ENCODE measurements at places on chromosomes 3 and 15. TPM values are rescaled to one million over a fixed set of nuclear protein-coding genes. Genes with fewer than 3 reads are reported as not detected.
A peak's percentile ranks its signal among the peaks of the same experiment; 100 is the strongest.

- H3K4me1 ChIP-seq: no peaks in the 10 kb centered on the region
- H3K27ac ChIP-seq: no peak overlapping the region
- H3K4me3 ChIP-seq: no peak overlapping the region
- H3K36me3 ChIP-seq: no peaks in the 10 kb centered on the region
- no peak for DNase-seq
These were observed 50.4 kb downstream of the CCNL1 start for GRCh38 chr3:157109267-157110141.

DNA sequence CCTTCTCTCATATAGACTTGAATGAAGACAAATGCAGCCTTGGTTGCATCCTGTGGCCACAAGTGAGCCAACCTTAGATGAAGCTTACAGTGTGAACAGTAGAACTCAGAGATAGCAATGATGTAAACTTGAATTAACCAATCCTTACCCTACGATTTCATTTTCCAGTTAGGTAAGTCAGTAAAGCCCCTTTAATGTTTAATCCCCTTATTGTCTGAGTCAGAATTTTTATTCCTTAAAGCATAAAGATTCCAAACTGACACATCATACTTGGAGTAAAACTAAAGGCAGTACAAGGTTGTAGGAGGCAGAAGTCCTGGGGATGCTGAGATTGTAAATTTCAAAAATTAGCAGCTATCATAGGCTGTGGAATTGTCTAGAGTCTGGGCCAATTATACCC is 507.8 kb upstream of the DPH6 start:
- H3K4me3 ChIP-seq: no peak overlapping the region
- no peaks in the 10 kb centered on the region for H3K27me3 ChIP-seq
- no peaks in the 10 kb centered on the region for H3K36me3 ChIP-seq
- no peak overlapping the region for H3K27ac ChIP-seq

Gene ACKR2
- total RNA-seq: 0.09 TPM

Gene LRRC3B
- 3.1 TPM for total RNA-seq

GRCh38 chr3:111071257-111072030 is at the start of gene NECTIN3:
NECTIN3 (plus strand) TSS chr3:111071816; CDS start chr3:111072018, 202 bp downstream.
- peak within 1 kb of the TSS; percentile 99 for H3K4me3 ChIP-seq
- H3K27ac ChIP-seq: peak within 1 kb of the TSS; percentile 75
- peaks cover under 1% of the 10 kb centered on the region for H3K4me1 ChIP-seq
- no peaks in the 10 kb centered on the region for H3K27me3 ChIP-seq
- H3K36me3 ChIP-seq: no peaks in the 10 kb centered on the region
- no peak for DNase-seq

Gene GOLGA6A
- 3.3 TPM for total RNA-seq

GRCh38 chr15:59329091-59329490 is 43.6 kb downstream of the MYO1E start:
- no peak overlapping the region for H3K27ac ChIP-seq
- DNase-seq: no peak
- H3K27me3 ChIP-seq: no peaks in the 10 kb centered on the region
- no peaks in the 10 kb centered on the region for H3K36me3 ChIP-seq
- no peak overlapping the region for H3K4me3 ChIP-seq

Gene MIX23
- total RNA-seq: 90.1 TPM

- peaks cover 13% of the 10 kb centered on the region for H3K4me1 ChIP-seq
- DNase-seq: peak; percentile 23
- H3K27ac ChIP-seq: no peak overlapping the region
- H3K36me3 ChIP-seq: no peaks in the 10 kb centered on the region
- peak overlapping the region; percentile 50 for H3K4me3 ChIP-seq
These were observed 51.8 kb upstream of the DGKG start for GRCh38 chr3:186413615-186414415.

Gene CPEB1
- total RNA-seq: 4.0 TPM

- H3K27ac ChIP-seq: no peak overlapping the region
- H3K4me1 ChIP-seq: peaks cover 4% of the 10 kb centered on the region
- DNase-seq: no peak
- H3K4me3 ChIP-seq: no peak overlapping the region
These were observed 19.4 kb downstream of the TPM1 start for GRCh38 chr15:63061975-63062374.

- no peak overlapping the region for H3K27ac ChIP-seq
- peaks cover 11% of the 10 kb centered on the region for H3K4me1 ChIP-seq
- no peaks in the 10 kb centered on the region for H3K27me3 ChIP-seq
- H3K36me3 ChIP-seq: no peaks in the 10 kb centered on the region
- no peak overlapping the region for H3K4me3 ChIP-seq
These were observed 61.2 kb downstream of the CD200 start for GRCh38 chr3:112394003-112394640.

Gene MTHFS
- total RNA-seq: 36.2 TPM

- no peak overlapping the region for H3K27ac ChIP-seq
- DNase-seq: no peak
- H3K4me1 ChIP-seq: no peaks in the 10 kb centered on the region
- H3K36me3 ChIP-seq: no peaks in the 10 kb centered on the region
- H3K27me3 ChIP-seq: no peaks in the 10 kb centered on the region
These were observed 104.8 kb downstream of the PLCH1 start for GRCh38 chr3:155640098-155640497.

GRCh38 chr3:159210336-159210735 is 408.5 kb downstream of the MFSD1 start:
- no peak overlapping the region for H3K27ac ChIP-seq
- H3K4me3 ChIP-seq: no peak overlapping the region
- DNase-seq: no peak

Gene TM4SF4
- not detected for total RNA-seq

DNA sequence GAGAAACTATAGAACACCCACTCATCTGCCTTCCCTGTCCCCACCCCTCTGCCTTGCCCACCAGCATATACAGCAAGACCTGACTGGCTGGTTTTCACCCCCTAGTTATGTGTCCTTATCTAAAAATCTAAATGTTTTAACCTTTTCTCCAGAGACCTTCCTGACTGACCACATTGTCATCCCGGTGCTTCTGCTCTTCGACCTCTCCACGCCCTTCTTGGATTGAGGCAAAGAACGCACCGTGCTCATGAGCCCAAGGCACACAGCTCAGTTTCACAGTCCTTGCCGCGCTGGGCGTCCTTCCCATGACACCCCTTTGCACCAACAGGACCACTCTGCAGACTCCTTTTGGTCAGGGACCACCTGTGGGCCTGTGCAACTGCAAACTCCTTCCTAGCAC is 62.7 kb downstream of the B3GNT5 start:
- no peak overlapping the region for H3K27ac ChIP-seq
- no peak for DNase-seq
- no peaks in the 10 kb centered on the region for H3K27me3 ChIP-seq
- H3K4me1 ChIP-seq: no peaks in the 10 kb centered on the region
- no peaks in the 10 kb centered on the region for H3K36me3 ChIP-seq
- no peak overlapping the region for H3K4me3 ChIP-seq

Gene ERICH6
- not detected for total RNA-seq

DNA sequence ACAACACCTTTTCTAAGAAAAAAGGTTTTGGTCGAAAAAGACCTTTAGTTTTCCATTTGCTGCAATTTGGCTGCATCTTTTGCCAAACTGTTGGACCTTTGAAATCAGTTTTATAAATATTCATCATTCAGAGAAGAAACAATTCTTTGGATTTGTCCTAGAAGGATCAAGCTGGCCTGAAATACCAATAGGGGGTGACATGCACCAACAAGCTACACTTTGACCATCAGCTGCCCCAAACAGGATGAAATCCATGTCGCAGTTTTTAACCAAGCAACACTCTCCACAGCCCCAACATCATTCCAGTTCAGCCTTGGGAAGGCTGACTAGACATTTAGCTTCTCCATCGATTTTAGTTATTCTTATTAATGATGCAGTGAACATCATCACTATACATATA is 9.8 kb downstream of the RPL15 start:
- no peak for DNase-seq
- H3K36me3 ChIP-seq: no peaks in the 10 kb centered on the region
- no peaks in the 10 kb centered on the region for H3K27me3 ChIP-seq
- H3K4me1 ChIP-seq: no peaks in the 10 kb centered on the region

GRCh38 chr3:179369621-179370020 is 22.1 kb downstream of the MFN1 start:
- DNase-seq: no peak
- H3K36me3 ChIP-seq: no peaks in the 10 kb centered on the region
- no peaks in the 10 kb centered on the region for H3K27me3 ChIP-seq
- no peak overlapping the region for H3K27ac ChIP-seq
- H3K4me3 ChIP-seq: no peak overlapping the region

Gene OR5K2
- not detected for total RNA-seq

- no peaks in the 10 kb centered on the region for H3K36me3 ChIP-seq
- H3K4me3 ChIP-seq: no peak overlapping the region
- DNase-seq: no peak
- H3K27me3 ChIP-seq: no peaks in the 10 kb centered on the region
- H3K27ac ChIP-seq: no peak overlapping the region
- H3K4me1 ChIP-seq: no peaks in the 10 kb centered on the region
These were observed 294.1 kb downstream of the NTRK3 start for GRCh38 chr15:87962428-87962827.

GRCh38 chr15:54559405-54560069 is 581.3 kb downstream of the UNC13C start:
- no peak for DNase-seq
- no peak overlapping the region for H3K27ac ChIP-seq
- no peaks in the 10 kb centered on the region for H3K4me1 ChIP-seq
- H3K27me3 ChIP-seq: no peaks in the 10 kb centered on the region

Gene RAD51
- total RNA-seq: 42.4 TPM

Gene SERPINI2
- 0.25 TPM for total RNA-seq

DNA sequence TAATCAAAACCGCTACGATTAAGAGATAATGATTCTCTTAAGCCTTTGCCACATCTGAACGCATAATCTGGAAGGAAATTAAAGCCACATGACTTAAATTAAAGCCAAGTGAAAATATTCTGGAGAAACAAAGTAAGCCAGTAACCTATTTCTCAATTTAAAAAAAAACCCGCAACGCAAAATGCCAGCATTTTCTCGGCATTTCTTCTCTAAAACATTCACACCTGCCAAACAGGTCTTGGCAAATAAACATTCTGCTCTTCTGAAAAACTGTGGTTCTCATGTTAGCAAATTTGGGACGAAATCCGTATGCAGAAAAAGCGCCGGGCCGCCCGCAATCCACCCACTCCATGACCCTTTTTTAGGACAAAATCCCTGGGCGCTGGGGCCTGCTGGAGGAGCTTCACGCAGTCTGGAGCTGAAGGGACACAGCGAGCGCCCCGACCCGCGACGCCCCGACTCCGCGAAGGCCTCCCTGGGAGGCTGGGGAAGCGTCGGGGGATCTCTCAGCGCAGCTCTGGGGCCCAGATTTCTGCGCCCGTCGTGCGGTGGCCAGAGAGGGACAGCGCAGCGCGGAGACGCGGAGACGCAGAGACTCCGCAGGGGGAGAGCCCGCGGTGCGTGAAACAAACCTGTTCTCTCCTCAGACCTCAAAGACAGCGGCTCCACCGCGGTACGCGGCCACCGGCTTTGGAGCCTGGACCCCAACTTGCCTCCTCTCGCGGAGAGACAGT is 471 bp downstream of the NKIRAS1 start:
- no peak for DNase-seq
- H3K4me3 ChIP-seq: peak overlapping the region; percentile 99
- H3K27me3 ChIP-seq: no peaks in the 10 kb centered on the region
- peaks cover 8% of the 10 kb centered on the region for H3K4me1 ChIP-seq

- DNase-seq: no peak
- H3K27ac ChIP-seq: no peak overlapping the region
- H3K27me3 ChIP-seq: peaks cover 13% of the 10 kb centered on the region
- no peaks in the 10 kb centered on the region for H3K36me3 ChIP-seq
These were observed 1.6 kb upstream of the MESP2 start for GRCh38 chr15:89774492-89774891.

DNA sequence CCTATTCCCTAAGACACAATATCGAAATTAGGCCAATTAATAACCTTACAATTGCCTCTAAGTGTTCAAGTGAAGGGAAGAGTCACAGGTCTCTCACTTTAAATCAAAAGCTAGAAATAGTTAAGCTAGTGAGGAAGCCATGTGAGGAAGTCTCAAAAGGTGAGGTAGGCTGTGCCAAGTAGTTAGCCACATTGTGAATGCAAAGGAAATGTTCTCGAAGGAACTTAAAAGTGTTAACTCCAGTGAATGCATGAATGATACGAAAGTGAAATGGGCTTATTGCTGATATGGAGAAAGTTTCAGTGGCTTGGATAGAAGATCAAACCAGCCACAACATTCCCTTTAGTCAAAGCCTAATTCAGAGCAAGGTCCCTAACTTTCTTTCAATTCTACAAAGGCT is 59.1 kb downstream of the KLF13 start:
- H3K27ac ChIP-seq: no peak overlapping the region
- no peaks in the 10 kb centered on the region for H3K27me3 ChIP-seq
- no peaks in the 10 kb centered on the region for H3K36me3 ChIP-seq
- H3K4me3 ChIP-seq: no peak overlapping the region

- no peak for DNase-seq
- no peaks in the 10 kb centered on the region for H3K36me3 ChIP-seq
- no peak overlapping the region for H3K27ac ChIP-seq
- no peaks in the 10 kb centered on the region for H3K4me1 ChIP-seq
- no peaks in the 10 kb centered on the region for H3K27me3 ChIP-seq
- H3K4me3 ChIP-seq: no peak overlapping the region
These were observed 67.8 kb upstream of the ICE2 start for GRCh38 chr15:60546744-60547143.

Gene SMAD6
- 7.0 TPM for total RNA-seq

GRCh38 chr3:172069478-172069877 is 30.1 kb downstream of the FNDC3B start:
- no peaks in the 10 kb centered on the region for H3K27me3 ChIP-seq
- DNase-seq: no peak
- H3K36me3 ChIP-seq: no peaks in the 10 kb centered on the region

Gene SCAANT1
- total RNA-seq: not detected

Gene RTP3
- not detected for total RNA-seq

GRCh38 chr15:52261498-52262242 is 33.9 kb downstream of the MYO5C start:
- 0 out of 2 replicates have a peak overlapping the region, but pooled peaks have one; percentile 12 for H3K4me3 ChIP-seq
- DNase-seq: peak; percentile 93
- H3K27ac ChIP-seq: peak overlapping the region; percentile 95
- H3K36me3 ChIP-seq: no peaks in the 10 kb centered on the region

DNA sequence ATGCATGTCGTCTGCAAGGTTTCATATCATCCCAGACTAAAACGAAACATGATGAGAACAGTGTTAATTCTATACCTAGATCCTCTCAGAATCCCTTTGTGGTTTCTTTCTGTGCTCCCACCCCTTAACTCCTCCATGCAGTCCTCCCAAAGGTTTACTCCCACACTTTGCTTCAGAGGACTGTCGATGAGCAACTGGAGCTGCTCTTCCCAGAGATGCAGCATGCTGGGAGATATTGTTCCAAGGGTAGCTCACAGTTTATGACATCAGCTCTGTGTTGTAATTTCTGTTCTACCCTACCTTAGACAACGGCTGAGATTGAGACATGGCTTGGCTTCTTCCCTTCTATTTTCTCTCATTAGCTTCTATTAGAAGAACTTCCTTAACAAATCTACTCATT is 313.0 kb upstream of the COL8A1 start:
- no peaks in the 10 kb centered on the region for H3K4me1 ChIP-seq
- H3K4me3 ChIP-seq: no peak overlapping the region
- no peaks in the 10 kb centered on the region for H3K27me3 ChIP-seq
- no peak for DNase-seq

DNA sequence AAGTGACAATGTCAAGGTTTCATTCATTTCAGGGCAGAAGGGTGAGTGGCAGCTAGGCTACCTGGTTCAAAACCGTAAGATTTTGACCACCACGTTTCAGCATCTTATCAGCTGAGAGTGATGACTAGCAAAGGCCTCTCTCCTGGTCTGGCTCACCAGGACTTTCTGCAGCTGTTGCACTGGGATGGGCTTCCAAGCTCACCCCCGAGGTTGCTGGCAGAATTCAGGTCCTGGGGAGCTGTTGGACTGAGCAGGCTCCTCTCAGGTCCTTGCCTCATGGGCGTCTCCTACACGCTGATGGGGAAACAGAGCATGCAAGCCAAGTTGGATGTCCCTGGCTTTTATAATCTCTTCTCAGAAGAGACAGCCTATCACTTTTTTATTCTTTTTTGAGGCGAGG is 88.8 kb upstream of the RNU6-1 start:
- no peak overlapping the region for H3K4me3 ChIP-seq
- H3K4me1 ChIP-seq: no peaks in the 10 kb centered on the region
- no peak overlapping the region for H3K27ac ChIP-seq
- DNase-seq: no peak
- H3K36me3 ChIP-seq: no peaks in the 10 kb centered on the region

All from H1 (cell line).